Pancreas (tissue), 10 donors: ENCODE measurements at places on chromosomes 2 and 18. TPM values are rescaled to one million over a fixed set of nuclear protein-coding genes. Genes with fewer than 3 reads are reported as not detected.

ARID5A gene
- polyA plus RNA-seq, result 20.7 TPM

DOCK10 gene
- polyA plus RNA-seq, result 3.2 TPM

EMX1 gene
- 0.14 TPM for polyA plus RNA-seq

DYSF gene
- 3.5 TPM for polyA plus RNA-seq

INO80C gene
- 25.6 TPM for polyA plus RNA-seq

IL36B gene
- not detected for polyA plus RNA-seq

IMP4 gene
- 83.6 TPM for polyA plus RNA-seq

NT5DC4 gene
- polyA plus RNA-seq, result not detected

C18orf54 gene
- polyA plus RNA-seq, result 0.19 TPM

INO80B gene
- 68.7 TPM for polyA plus RNA-seq

CMPK2 gene
- 2.4 TPM for polyA plus RNA-seq

ALPG gene
- not detected for polyA plus RNA-seq

C2orf74 gene
- 21.4 TPM for polyA plus RNA-seq

CREG2 gene
- 0.05 TPM for polyA plus RNA-seq

ZBTB7C gene
- polyA plus RNA-seq, result 0.45 TPM

LTBP1 gene
- 2.8 TPM for polyA plus RNA-seq

OTOS gene
- polyA plus RNA-seq, result not detected

COL6A3 gene
- polyA plus RNA-seq, result 5.0 TPM

ALPI gene
- not detected for polyA plus RNA-seq

COL5A2 gene
- 2.2 TPM for polyA plus RNA-seq

ASB18 gene
- polyA plus RNA-seq, result not detected

NFE2L2 gene
- polyA plus RNA-seq, result 33.4 TPM

GPR35 gene
- 4.6 TPM for polyA plus RNA-seq

PROKR1 gene
- 0.02 TPM for polyA plus RNA-seq
